ENCODE measurements at places on chromosomes 13 and 19. TPM values are rescaled to one million over a fixed set of nuclear protein-coding genes. Genes with fewer than 3 reads are reported as not detected.

RNF225 gene
- not detected for total RNA-seq

GRCh38 chr13:41565216-41565615 is 107.9 kb downstream of the RGCC start:
- peaks cover 3% of the 10 kb centered on the region for H3K36me3 ChIP-seq
- DNase-seq = no peak
- no peaks in the 10 kb centered on the region for H3K27me3 ChIP-seq
- H3K4me1 ChIP-seq = no peaks in the 10 kb centered on the region
- H3K4me3 ChIP-seq = no peak overlapping the region

DNA sequence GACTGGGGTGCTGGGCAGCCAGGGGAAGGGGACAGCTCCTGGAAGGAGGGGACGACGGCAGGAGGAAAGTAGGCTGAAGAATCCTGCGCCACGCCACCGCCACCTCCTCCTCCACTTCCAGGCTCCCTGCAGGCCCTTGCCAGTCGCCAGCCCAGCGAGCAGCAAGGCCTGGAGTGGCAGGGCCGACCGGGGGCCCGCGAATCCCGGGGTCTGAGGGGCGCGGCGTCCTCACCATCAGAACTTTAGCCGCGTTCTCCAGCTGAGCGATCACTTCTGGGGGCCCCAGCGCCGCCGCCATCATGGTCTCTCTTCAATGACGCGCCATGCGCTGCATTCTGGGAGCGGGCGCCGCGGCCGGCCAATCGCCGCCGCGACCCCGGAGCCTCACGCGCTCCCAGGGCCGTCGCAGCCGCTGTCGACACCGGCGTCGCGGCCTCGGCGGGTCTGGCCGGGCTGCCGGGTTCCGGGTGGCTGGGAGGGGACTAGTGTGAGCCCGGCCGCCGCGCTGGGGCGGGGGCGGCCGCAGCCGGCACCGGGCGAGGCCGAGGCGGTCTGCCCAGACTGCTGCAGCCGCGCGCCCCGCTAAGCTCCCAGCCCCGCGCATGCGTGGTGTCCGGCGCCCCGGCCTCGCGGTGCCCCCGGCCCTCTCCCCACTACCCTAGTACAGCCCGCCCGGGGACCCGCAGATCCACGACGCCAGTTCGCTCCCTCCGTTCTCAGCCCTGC is at the start of gene XPO4:
Gene XPO4, minus strand, starts transcription at position 309 of the 726 bp plus-strand sequence. Its CDS starts 8 bp downstream, at position 301.
- peak; percentile 74 for DNase-seq
- peak within 1 kb of the TSS; percentile 96 for H3K27ac ChIP-seq
- H3K36me3 ChIP-seq = no peaks in the 10 kb centered on the region
- H3K4me1 ChIP-seq = peaks cover 15% of the 10 kb centered on the region

ERCC2 gene
- total RNA-seq = 11.0 TPM

- peak overlapping the region; percentile 92 for H3K27ac ChIP-seq
- no peaks in the 10 kb centered on the region for H3K27me3 ChIP-seq
- no peak for DNase-seq
- peaks cover 8% of the 10 kb centered on the region for H3K36me3 ChIP-seq
Measured at GRCh38 chr19:16398530-16399249, 73.1 kb downstream of the EPS15L1 start.

MAU2 gene
- 130 TPM for total RNA-seq

- H3K27me3 ChIP-seq = no peaks in the 10 kb centered on the region
- H3K36me3 ChIP-seq = no peaks in the 10 kb centered on the region
- peak within 1 kb of the TSS; percentile 94 for H3K4me3 ChIP-seq
- H3K27ac ChIP-seq = peak within 1 kb of the TSS; percentile 89
- H3K4me1 ChIP-seq = peaks cover 24% of the 10 kb centered on the region
Measured at GRCh38 chr13:43878892-43879754, at the start of gene CCDC122. Gene CCDC122 (minus strand): TSS chr13:43879740. CDS start chr13:43869376, 10,364 bp downstream.

C19orf73 gene
- total RNA-seq = 3.6 TPM

ZNF221 gene
- total RNA-seq = 0.16 TPM

DNA sequence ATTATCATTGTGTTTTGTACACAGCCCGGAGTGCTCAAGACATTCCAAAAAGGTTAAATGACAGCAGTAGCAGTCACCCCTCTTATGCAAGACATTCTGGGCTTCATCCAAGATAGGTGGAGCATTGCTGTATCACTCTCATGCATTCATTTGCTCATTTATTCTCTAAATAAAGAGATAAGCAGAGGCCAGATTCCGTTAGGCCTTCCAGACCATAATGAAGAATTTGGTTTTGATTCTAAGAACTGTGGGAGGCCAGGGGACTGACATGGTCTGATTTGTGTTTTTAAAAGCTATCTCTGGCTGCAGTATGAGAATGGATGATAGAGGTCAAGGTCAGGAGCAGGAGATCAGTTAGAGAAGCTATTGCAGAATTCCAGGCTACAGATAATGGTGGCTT is 145.8 kb downstream of the KCNRG start:
- no peak overlapping the region for H3K4me3 ChIP-seq
- DNase-seq = no peak
- H3K36me3 ChIP-seq = no peaks in the 10 kb centered on the region
- H3K27ac ChIP-seq = no peak overlapping the region

GRCh38 chr13:75530549-75530961 is 7.1 kb downstream of the COMMD6 start:
- peak overlapping the region; percentile 67 for H3K27ac ChIP-seq
- DNase-seq = no peak
- peaks cover 10% of the 10 kb centered on the region for H3K36me3 ChIP-seq
- no peaks in the 10 kb centered on the region for H3K27me3 ChIP-seq
- peaks cover 32% of the 10 kb centered on the region for H3K4me1 ChIP-seq

DNA sequence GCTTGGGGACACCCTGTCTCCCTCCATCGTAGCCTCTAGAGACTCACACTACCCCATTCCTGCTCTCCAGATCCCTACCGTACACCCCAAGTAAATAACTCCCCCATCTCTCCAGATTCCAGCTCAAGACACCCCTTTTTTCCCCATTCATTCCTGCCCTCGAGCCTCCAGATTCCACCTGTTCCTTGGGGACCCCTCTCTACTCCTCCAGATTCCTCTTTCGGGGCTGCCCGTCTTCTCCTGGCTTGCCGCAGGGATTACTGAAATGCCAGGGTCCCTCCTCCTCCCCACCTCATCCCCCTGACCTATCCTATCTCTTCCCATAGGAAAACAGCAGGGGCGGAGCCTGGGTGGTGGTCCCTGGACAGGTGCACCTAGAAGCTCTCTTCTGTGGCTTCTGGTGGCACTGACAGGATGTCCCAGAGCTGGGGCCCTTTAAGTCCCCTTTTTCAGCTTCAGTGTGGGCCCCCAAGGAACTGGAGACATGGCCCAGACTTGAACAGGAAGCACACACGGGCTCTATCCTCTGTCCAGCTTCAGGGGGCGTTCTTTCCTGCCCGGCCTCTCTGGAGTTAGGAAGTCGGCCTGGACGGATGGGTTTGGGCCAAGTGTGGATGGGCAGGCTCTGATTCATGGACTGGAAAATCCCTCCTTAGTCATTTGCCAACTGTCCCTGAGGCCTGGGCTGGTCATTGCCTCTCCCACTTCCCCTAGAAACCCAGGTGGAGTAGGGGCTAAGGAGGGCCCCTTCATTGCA is 1.2 kb downstream of the ZSWIM4 start:
- H3K4me1 ChIP-seq = peaks cover 30% of the 10 kb centered on the region
- no peak for DNase-seq

KLF16 gene
- total RNA-seq = 46.5 TPM

DNA sequence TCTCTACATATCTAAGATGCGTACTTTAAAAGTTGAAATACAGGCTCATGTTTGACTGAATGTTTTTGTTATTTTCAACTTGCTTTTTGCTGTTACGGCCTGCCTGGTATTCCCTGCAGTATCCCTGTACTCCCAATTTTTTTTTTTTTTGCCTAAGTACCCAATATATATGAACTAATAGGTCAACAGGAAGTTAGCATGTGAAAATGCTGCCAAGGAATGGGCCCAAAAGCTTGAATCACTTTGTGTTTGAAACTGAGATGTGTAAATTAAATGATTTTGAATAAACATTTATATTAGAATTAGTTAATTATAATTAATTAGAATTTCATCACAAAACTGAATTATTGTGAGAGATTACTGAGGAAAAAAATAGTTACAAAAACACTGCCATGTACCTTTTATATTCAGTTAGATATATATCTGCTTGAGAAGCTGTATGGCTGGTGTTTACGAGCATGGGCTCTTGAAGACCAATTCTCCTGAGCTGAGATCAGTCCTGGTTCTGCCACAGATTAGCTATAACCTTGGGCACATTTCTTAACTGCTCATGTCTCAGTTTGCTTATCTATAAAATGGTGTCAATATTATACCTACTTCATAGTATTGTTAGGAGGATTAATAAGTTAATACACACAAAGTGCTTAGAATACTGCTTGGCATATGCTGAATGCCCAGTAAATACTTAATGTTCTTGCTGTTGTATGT is 16.0 kb downstream of the TDRD3 start:
- no peak for DNase-seq
- H3K4me1 ChIP-seq = peaks cover 32% of the 10 kb centered on the region
- no peak overlapping the region for H3K4me3 ChIP-seq
- H3K27me3 ChIP-seq = no peaks in the 10 kb centered on the region

DNA sequence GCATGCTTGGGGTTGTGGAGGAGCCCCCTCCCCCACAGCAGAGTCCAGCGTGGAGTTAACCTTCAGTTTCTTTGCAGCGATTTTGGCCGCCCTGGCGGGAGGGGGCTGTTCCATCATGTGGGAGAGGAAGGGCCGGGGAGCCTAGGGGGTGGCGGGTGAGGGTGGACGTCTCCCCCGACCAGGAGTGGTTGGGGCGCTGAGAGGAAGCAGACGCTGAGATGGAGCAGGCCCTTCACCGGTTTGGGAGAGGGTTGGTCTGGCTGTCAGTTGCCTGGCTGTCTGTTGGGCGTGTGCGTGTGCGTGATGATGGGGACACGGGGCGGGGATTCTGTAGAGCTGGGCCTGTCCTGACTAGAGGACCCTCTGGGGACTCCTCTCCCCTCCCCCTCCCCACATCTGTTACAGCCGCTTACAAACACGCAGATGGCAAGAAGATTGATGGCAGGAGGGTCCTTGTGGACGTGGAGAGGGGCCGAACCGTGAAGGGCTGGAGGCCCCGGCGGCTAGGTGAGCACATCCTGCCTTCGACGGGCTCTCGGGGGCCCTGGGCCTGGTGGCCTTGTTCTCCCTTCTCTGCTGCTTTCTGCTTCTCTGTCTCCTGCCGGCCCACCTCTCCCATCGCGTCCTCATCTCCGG is 9.8 kb upstream of the LIN7B start:
- peak overlapping the region; percentile 79 for H3K27ac ChIP-seq
- H3K27me3 ChIP-seq = no peaks in the 10 kb centered on the region
- no peak overlapping the region for H3K4me3 ChIP-seq

PRODH2 gene
- not detected for total RNA-seq
